ENCODE measurements at places on chromosomes 4 and X.

- no peak for DNase-seq
Observed at GRCh38 chr4:65917486-65917885, 247.2 kb upstream of the EPHA5 start.

GRCh38 chrX:19065535-19065934 lies 56.7 kb downstream of the ADGRG2 start:
- no peak for DNase-seq

GRCh38 chrX:123924186-123924585 lies 37.3 kb upstream of the STAG2 start:
- DNase-seq = peak; percentile 11

DNA sequence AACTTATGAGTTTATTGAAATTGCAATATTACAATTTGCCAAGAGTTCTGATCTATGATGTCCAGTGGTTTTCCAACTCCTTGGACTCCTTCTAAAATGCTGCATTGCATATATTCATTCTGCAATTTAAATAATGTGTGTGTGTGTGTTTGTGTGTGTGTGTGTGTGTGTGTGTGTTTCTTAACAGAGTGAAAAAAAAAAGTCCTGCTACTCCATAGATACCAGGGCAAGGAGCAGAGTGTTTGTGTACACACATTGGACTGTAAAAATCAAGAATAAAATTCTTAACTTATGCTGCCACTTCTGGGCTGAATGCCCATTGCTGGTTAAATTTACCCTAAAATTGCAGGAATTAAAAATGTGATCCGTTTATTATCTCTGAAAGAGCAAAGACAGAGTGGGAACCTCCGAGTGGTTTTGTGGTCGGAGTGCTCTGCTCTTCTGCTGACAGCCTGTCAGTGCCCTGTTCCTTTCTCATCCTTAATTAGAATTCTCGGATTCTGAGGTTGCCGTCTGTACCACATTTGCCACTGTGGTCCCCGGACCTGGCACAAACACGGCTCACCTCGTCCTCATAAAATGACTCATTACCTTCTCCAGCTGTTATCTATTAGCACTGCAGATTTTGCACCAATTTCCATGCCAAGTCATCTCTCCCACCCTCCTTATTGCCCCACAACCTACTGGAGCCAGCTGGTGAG lies 355.5 kb downstream of the KCNIP4 start:
- DNase-seq = no peak

- no peak for DNase-seq
Observed at GRCh38 chrX:4930426-4930825, 1217.0 kb upstream of the PRKX start.

- no peak for DNase-seq
Observed at GRCh38 chr4:152255437-152255836, 280.5 kb downstream of the FBXW7 start.

DNA sequence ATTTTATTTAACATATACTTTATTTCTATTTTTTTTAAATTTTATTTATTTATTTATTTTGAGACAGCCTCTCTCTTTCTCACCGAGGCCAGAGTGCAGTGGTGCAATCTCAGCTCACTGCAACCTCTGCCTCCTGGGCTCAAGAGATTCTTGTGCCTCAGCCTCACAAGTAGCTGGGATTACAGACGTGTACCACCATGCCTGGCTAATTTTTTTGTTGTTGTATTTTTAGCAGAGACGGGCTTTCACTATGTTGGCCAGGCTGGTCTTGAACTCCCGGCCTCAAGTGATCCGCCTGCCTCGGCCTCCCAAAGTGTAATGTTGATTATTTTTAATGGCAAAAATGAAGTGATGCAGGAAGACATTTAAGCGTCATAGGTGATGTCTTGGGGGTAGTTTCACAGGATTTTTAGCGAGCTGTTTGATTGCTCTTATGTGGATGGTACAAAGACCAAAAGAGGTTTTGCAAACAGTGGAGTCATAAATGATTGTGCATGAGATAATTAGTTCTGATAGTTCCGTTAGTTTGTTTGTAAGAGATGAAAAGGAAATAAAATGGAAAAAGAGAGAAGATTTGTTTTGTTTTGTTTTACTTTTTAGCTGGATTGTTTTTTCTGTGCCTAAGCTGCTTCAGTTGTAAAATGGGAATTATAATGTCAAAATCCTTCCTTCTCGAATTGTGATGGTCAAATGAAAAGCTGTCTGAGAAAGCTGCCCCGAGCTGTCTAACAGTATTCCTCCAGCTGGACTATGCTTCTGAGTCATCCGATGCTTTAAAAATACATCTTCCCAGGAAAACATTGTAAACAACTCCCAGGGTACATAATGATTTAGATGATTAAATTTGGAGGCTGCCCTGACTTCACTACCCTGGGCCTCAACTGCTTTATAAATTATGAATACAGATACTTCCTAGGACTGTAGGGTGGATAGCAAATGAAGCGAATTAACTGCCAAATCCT lies 14.7 kb downstream of the RHOH start:
- no peak for DNase-seq

- no peak for DNase-seq
Observed at GRCh38 chr4:187127456-187127855, 403.8 kb upstream of the FAT1 start.

DNA sequence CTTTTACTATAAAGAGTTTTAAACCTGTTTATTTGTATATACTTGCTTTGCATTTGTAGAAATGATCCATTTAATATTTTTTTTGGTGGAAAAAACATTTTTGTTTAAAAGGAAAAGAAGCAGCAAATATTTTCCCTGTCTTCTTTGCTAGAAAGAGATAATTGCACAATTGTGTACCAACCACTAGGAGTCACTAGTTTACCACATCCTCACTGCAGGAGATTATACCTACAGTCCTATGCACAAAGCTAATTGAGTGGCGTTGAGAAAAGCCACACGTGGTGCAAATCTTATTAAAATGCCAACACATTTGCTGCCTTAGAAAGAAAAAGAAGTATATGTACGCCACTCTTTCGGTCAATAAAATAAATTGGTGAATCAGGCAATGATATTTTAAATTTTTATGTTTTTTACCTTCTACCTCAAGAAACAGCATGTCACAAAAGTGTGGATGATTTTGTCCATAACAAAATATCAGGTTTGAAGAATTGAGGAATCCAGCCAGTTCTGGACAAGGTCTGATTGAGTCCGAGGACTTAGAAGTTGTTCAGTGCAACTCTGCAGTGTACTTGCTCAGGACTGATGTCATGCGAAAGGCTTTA lies 102.9 kb downstream of the GRXCR1 start:
- DNase-seq = no peak

DNA sequence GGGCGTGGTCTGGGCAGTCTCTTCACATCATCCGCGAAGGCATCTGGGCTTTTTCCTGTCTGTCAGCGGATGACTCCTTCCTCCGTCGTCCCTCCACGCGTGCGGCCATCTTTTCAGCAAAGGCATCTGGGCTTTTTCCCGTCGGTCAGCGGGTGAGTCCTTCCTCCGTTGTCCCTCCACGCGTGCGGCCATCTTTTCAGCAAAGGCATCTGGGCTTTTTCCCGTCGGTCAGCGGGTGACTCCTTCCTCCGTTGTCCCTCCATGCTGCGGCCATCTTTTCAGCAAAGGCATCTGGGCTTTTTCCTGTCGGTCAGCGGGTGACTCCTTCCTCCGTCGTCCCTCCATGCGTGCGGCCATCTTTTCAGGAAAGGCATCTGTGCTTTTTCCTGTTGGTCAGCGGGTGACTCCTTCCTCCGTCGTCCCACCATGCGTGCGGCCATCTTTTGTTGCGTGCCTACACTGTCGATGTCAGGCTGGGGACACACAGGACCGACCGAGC lies 12.3 kb upstream of the TMEM271 start:
- DNase-seq = no peak

- DNase-seq = no peak
Observed at GRCh38 chr4:56730097-56730496, 49.0 kb upstream of the HOPX start.

- DNase-seq = no peak
Observed at GRCh38 chrX:68718443-68718820, 71.0 kb downstream of the STARD8 start.

- no peak for DNase-seq
Observed at GRCh38 chr4:27066591-27066990, 205.9 kb downstream of the STIM2 start.

Measured in NT2/D1 (cell line).